ENCODE measurements at places on chromosomes 1 and 21.
A peak's percentile ranks its signal among the peaks of the same experiment; 100 is the strongest.

DNA sequence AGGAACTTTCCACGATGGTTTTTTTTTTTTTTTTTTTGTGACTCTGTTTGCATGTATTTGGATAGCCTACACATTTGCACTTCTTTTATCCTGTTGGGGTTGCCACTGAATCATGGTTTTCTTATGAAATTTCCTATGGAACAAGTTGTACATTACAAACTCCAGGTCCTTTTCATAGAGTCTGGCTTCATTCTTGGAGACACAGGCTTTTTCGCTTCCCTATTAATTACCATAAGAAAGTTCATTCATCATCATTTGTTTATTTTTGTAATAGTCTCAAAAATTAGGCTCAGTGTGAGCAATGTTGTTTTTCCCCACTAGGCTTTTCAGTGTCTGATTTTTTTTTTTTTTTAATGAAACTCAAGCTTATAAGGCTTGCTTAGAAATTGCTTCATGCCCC, 179.4 kb downstream of the FMN2 start:
- no peak for DNase-seq

GRCh38 chr21:35438643-35439404, 389.7 kb upstream of the RUNX1 start:
- DNase-seq, result no peak

- DNase-seq, result no peak
Measured at GRCh38 chr1:93821423-93822144, 57.4 kb downstream of the DNTTIP2 start.

- DNase-seq, result peak; percentile 32
Measured at GRCh38 chr1:111032295-111032897, 68.7 kb upstream of the LRIF1 start.

DNA sequence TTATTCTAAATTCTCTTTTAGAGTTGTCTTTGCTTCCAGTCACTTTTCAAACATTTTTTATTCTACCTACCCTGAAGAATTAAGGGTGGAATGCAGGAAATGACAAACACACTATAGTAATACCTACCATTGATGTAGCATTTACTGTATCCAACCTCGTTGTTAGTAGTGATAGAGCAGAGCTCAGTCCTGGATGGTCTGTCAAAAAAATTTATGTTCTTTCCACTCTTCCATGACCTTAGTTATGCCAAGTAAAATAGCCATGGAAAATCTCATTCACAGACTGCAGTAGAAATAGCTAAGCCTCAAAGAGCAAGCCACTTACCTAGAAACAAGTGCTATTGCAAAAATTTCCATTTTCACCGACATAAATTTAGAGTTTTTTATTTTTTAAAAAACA, 74.6 kb downstream of the CRB1 start:
- DNase-seq, result no peak

DNA sequence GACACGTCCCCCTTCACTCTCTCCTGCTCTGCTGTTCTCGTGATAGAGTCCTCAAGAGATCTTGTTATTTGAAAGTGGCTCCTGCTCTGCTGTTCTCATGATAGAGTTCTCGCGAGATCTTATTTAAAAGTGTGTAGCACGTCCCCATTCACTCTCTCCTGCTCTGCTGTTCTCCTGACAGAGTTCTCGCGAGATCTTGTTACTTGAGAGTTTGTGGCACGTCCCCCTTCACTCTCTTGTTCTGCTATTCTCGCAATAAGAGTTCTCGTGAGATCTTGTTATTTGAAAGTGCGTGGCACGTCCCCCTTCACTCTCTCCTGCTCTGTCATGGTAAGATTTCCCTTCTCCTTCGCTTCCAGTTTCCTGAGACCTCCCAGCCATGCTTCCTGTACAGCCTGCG, 47.9 kb downstream of the SMYD3 start:
- DNase-seq, result no peak

DNA sequence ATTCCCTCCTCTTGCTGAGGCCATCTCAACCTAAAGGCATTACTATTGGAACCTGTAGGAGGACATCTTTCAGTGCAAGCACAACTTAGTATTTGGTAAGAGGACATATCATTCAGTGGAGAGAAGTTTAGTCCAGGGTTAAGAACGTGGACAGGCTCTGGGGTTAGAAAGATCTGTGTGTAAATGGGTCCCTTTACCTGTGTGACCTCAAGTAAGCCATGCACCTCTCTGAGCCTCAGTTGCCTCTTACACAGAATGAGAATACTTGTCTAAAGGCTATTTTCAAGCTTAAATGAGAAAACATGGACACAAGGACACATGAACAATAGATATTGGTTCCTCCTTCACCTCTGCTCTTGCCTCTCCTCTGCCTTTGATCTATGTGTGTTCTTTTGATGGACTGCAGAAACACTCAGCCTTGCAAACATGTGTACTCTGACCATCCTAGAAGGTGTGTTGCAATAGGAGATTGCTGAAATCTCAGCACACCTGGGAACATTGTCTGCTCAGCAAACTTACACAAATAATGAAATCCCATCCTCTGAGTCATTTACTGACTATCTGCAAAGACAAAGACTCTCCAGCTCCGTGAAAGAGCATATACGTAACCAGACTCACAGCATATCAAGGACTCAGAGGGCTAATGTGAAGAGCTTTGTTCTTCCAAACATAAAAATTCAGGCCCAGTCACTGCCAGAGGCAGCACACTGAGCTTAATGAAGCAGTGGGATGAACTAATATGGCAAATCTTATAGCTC, 143.8 kb downstream of the DAB1 start:
- no peak for DNase-seq

DNA sequence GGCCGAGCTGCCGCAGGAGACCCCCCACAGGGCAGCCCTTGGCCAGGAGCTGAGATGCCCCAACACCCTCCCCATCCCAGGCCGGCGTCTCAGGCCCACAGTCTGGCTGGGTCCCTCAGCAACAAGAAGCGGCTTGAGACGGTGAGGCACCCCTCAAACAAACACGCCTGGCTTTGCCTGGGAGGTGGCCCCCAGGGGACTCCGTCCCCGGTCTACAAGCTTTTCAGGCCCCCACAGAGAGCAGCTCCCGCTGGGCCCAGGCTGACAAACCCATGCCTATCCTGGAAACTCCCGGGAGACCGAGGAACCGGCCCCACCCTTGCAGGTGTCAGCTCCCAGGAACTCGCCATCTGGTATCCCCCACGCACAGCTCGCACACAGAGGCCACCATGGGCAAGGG, 67.0 kb downstream of the ARHGEF16 start:
- DNase-seq, result no peak

- no peak for DNase-seq
Measured at GRCh38 chr1:10621906-10622305, 147.2 kb downstream of the PEX14 start.

DNA sequence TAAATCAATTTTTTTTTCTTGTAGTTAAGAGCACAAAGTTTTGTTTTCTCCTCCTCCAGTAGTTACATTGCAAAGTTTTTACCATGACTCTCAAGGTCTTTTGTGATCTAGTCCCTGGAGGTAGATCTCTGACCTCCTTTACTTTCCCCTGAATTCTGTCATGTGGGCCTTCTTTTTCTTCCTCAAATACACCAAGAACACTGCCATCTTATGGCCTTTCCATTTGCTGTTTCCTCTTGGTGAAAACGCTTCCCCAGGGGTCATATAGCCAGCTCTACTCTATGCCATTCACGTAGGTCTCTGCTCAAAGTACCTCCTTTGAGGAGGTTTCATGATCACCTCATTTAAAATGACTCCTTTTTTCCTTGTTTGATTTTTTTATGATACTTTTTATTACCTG, 2.7 kb downstream of the DDX20 start:
- no peak for DNase-seq

GRCh38 chr1:7366286-7366954, 404.7 kb upstream of the VAMP3 start:
- peak; percentile 73 for DNase-seq

GRCh38 chr1:146036241-146036964, 14.9 kb upstream of the HJV start:
- no peak for DNase-seq

DNA sequence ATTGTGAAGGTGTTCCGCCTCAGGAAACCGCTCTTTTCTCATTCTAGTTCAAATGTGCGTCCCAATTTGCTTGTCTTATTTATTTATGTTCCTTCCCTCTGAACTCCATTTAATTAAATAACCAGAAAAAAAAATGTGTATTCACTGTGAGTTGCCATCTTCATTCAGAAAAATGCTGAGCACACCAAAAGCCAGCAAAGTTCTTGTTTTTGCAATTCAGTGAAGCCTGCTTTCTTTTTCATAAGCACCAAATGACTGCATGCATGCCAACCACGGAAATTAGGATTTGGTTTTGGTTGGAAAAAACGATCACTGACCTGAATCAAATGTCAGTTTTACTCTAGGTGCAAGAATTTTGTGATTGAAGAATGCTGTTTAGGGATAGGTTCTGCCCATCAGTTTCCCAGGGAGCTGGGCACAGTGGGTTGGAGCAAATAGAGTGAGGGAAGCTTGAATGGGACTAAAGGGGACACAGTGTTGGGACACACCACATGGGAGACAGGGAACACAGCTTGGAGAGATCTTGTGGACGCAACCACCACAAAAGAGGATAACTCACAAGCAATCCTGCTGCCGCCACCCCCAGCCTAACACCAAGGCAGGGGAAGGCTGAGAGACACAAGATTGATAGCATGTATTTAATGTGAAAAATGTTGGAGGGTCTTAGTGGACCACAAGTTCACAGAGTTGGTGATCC, 183.4 kb upstream of the GALNT2 start:
- no peak for DNase-seq

DNA sequence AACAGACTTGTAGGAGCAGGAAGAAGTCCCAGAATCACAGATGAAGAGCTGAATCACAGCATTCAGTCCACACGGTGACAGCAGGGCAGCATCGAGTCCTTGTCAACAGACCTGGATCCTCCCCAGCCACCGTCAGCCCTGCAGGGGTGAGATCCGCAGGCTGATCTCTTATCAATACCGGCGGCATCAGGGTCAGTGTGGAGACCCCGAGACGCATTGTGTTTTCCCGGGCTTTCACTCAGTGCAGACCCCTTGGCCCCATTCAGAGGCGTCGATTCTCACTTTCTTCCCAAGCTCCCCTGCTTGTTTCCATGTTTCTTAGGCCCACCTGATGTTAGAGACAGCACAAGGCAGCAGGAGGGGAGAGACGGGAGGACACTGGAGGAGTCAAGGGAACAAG, 609.6 kb downstream of the PTPRU start:
- no peak for DNase-seq

DNA sequence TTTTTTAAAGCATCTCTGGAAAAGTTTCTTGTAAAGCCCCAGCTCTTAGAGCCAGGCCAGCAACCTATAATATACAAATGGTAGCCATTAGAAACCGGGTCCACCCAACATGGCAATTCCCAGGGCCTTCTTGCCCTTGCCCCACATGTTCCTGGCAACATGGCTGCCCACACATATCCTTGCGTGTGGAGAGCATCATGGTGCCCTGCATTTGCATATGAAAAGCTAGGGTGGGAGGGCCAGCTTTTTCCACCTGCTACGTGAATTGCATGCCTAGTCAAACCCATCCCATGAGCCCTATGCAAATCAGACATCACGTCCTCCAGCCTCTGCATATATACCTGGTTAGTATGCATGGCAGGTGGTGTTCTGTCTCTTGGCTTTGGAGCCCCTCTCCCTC, 88.2 kb downstream of the RABGAP1L start:
- no peak for DNase-seq

DNA sequence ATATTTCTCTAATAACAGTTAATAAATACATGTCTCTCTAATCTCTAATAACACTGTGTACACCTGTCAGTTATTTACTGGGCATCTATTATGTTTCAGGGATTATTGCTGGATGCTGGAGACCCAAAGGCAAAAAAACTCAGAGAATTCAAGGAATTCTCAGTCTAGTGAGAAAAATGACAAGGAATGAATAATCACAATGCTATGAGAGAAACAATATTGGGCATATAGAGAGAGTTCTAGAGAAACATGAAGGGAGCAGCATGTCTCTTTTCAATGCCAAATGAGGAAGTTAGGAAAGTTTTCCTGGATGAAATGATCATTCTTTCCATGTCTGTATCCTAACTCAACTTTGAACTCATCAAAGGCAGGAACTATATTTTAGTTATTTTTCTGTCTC, 82.8 kb downstream of the TNFSF18 start:
- no peak for DNase-seq

DNA sequence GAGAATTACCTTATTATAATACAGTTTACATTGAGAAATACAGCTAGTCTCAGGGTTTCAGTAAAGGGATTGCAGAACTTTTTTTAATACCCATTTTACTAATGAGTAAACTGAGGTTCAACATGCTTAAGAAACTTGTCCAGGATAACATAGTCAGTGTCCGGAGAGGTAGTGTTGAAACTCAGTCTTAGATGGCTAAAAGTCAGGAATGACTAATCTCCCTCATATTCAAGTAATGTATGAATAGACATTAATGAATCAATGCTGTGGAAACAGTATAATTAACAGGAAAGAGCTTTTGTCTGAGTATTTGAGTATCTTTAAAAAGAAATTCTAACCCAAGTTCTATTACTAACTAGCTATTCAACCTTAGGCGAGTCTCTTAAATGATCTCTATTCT, 397.6 kb downstream of the PLA2G4A start:
- no peak for DNase-seq

- DNase-seq, result no peak
Measured at GRCh38 chr1:9609998-9610397, 21.3 kb downstream of the TMEM201 start.

DNA sequence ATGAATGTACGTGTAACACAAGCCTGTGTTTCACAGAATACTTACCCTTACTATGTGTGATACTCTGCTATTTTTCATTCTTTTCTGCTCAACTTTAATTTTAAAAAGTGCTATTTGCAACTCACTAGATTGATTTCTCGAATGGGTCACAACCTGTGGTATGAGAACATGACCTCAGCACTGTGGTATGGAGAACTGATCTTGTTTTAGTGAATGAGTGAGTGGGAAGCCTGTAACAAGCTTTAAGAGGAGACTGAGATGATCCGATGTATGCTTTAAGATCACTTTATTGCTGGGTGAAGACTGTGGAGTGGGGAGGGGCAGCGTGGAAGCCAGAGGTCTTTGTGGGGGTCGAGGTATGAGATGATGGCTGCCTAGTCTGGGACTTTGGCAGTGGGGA, 21.6 kb downstream of the MECR start:
- DNase-seq, result no peak

GRCh38 chr1:65229754-65230339, 79.5 kb upstream of the DNAJC6 start:
- DNase-seq, result no peak

DNA sequence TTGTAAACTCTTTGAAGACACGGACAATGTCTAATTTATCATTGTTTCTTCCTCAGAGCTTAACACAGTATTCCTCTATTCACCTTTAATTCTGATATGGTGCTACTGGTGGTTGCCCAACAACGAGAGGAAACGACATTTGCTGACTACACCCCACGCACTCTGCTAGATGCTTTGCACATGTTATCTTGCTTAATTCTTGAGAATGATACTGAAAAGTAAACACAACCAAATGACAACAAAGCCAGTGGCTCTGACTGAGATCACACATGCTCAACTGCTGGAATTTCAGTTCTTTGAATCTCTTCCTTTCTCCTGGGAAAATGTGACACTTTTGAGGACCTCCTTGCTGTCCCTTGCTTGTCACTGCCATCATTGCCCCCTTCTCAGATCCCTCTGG, 37.2 kb upstream of the DDAH1 start:
- DNase-seq, result no peak

GRCh38 chr21:42794551-42794950, 84.8 kb downstream of the WDR4 start:
- DNase-seq, result no peak

GRCh38 chr1:95353194-95353593, 119.2 kb downstream of the RWDD3 start:
- no peak for DNase-seq
